ENCODE measurements at places on chromosomes 16 and 17. TPM values are rescaled to one million over a fixed set of nuclear protein-coding genes. Genes with fewer than 3 reads are reported as not detected.

CCL15 gene
- not detected for total RNA-seq

ERCC4 gene
- 4.7 TPM for total RNA-seq

PRSS33 gene
- total RNA-seq = not detected

CCL3 gene
- not detected for total RNA-seq

GNG13 gene
- total RNA-seq = not detected

TNK1 gene
- 2.6 TPM for total RNA-seq

MLYCD gene
- total RNA-seq = 1.3 TPM

EPX gene
- not detected for total RNA-seq

CD300H gene
- total RNA-seq = not detected

KRT39 gene
- total RNA-seq = not detected

CDK5R1 gene
- total RNA-seq = 3.0 TPM

BHLHA9 gene
- total RNA-seq = not detected

PRSS8 gene
- 13.1 TPM for total RNA-seq

SMPD3 gene
- total RNA-seq = under 0.01 TPM

KRT40 gene
- not detected for total RNA-seq

DNAI2 gene
- not detected for total RNA-seq

OR3A2 gene
- total RNA-seq = not detected

NDRG4 gene
- total RNA-seq = 28.0 TPM

KIF19 gene
- total RNA-seq = not detected

ATP6V0A1 gene
- total RNA-seq = 27.1 TPM

All from mesangial cell (primary cell).